ENCODE measurements at places on chromosomes 7 and 10.

GRCh38 chr10:131553581-131553980, 242.1 kb upstream of the TCERG1L start:
- DNase-seq: no peak

DNA sequence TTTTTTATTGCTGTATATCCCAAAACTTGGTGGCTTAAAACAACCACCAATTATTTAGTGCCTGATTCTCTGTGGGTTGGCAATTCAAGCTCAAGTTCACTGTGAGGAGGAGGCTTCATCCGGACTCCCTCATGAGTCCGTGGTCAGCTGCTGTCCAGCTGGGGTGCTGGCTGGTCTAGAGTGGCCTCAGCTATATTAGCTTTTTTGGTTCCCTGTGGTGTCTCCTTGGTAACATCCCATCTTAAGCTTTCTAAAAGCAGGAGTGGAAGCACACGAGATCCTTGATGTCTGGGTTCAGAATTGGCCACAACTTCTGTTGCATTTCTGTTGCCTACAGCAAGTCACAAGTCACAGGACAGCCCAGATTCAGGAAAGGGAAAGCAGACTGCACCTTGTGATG, 536.5 kb upstream of the FZD8 start:
- DNase-seq: no peak

GRCh38 chr7:1810961-1811849, 141.1 kb downstream of the ELFN1 start:
- no peak for DNase-seq

DNA sequence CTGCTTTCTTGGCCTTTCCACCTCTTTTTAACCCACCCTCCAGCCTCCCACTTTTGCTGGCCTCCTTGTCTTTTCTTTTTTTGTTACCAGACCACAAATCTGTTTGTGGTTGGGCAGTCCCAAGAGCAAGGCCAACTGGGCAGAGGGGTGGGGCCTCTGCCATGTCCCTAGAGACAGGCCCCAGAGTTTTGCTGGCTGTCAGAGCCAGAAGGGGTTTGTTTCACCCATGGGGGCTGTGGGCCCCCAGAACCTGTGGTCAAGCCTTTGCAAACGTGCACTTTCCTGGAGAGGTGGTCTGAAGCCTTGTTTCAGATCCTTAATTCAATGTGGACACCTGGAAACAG, 10.3 kb downstream of the ZMIZ1 start:
- DNase-seq: no peak

GRCh38 chr10:43595739-43596298, 10.4 kb upstream of the ZNF485 start:
- DNase-seq: no peak

DNA sequence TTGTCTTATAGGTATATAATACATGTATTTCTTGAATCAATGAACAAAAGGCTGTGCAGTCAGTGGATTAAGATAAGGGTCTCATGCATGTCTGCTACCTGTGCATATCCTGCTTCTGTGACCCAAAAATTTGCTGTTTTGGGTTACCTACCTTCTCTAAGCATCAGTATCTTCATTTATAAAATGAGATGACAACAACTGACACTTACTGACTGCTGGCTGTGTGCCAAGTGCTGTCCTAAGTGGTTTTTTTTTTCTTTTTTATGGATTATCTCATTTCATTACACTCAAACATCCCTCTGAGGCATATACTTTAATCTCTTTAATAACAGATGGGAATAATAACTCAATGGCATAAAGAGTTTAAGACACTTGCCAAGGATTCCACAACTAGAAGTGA, 2.1 kb downstream of the PDK4 start:
- DNase-seq: no peak

DNA sequence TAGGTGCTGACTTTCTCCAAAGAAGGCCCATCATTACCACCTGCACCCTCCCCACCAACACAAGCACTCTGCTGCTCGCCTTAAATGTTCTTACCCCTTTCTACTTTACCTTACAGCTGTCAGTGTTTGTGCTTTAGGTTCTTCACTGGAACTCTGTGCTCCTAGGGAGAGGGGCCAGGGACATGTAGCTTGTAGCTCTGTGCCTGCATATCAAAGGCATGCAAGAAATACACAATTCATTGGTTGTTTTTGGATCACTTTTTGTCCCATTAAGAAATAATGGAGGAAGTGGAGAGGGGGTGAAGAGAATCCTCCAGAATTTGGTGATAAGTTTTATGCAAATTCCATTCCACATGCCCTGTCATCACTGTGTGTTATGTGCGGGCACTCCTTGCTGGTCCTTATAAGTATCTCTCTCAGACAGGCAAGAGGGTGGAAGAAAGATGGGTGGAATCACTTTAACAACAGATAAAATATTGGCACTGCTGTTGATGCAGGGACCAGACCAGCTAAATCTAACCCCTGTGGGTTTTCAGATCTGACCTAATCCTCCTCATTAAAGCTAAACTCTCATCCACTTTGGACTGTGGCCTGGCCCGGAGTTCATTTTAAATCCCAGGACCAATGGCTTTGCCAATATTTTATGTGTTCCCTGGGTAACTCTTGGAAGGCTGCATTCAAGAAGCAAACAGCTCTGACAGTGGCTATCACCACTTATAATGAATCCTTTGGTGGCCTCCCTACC, 375.8 kb upstream of the NFE2L3 start:
- no peak for DNase-seq

DNA sequence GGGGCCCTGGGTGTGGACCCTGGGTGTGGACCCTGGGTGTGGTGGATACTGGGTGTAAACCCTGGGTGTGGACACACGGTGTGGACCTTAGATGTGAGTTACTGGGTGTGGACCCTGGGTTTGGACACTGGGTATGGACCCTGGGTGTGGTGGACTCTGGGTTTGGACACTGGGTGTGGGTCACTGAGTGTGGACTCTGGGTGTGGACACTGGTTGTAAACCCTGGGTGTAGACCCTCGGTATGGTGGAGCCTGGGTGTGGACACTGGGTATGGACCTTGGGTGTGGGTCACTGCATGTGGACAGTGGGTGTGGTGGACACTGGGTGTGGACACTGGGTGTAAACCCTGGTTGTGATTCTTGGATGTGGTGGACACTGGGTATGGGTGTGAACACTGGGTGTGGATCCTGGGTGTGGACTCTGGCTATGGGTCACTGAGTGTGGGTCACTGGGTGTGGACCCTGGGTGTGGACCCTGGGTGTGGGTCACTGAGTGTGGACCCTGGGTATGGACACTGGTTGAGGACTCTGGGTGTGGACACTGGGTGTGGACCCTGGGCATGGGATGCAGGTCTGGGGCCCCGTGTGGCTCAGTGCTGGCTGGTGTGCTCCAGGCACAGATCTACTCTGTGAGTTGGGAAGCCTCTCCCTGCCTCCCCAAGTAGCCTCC, 356.2 kb downstream of the GLRX3 start:
- no peak for DNase-seq

GRCh38 chr7:42945821-42946626, 13.8 kb downstream of the MRPL32 start:
- DNase-seq: no peak

DNA sequence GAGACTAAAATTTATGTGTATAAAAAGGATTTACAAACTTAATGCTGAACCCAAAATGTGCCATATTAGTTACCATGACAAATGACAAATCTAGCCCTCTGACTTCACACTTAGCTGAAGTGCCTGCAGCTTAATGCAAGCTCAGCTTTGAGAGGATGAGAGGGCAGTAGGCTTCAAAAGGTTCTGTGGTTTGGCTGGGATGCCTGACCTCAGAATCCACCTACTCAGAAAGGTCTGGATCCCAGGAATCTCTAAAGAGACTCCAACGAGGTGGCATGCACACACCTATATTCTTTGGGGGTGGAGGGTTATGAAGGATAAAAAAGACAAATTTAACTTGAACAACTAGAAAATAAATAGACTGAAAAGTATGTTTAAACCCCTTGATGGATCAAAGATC, 213.4 kb downstream of the TAX1BP1 start:
- DNase-seq: no peak

- no peak for DNase-seq
These were observed 43.8 kb upstream of the RPA3 start for GRCh38 chr7:7761974-7762779.

DNA sequence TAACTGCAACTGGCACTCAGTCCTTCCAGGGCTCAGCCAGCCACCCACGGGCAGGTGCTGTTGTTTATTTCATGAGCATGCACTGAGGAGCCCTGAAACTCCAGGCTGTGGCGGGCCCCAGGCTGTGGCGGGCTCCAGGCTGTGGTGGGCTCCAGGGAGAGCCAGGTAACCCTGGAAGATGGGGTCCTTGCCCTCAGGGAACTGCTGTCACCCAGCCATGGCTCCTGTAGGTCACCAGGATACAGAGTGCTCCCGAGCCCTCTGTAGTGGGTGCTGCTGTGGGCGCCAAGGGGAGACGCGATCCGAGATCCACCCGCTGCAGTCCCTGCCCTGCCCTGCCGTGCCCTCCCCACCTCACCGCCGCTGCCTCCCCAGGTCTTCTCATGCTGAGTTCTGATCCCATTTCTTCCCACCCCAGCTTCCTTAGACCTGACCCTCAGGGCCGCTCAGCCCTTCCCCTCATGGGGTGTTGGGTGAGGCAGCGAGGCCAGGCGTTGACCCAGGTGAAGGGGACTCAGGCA, 29.6 kb downstream of the LRRC27 start:
- no peak for DNase-seq

GRCh38 chr7:30986738-30987137, 23.0 kb downstream of the GHRHR start:
- no peak for DNase-seq

DNA sequence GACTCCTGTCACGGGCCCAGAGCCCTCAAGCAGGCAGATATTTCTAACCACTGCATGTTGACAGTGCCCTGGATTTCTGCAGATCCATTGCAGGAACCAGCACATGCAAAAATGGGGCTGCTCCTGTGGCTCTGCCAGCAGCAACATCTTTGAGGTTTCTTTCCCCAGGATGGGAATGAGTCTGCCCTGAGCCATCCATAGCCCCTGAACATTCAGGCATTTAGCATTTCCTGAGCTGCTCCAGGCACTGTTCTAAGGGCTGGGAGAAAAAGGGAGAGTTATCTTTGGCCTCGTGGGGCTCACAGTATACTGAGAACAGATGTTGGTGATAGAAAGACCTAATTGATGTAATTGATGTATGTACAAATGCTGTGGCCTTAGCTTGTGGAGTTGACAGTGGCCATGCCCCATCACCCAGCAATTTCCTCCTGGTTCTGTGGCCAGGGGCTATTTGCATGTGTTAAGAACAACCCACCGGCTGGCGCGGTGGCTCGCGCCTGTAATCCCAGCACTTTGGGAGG, 66.0 kb upstream of the LRRC4 start:
- DNase-seq: no peak

All from T follicular helper cell (primary cell).